ENCODE measurements at places on chromosomes 5 and 9. TPM values are rescaled to one million over a fixed set of nuclear protein-coding genes. Genes with fewer than 3 reads are reported as not detected.

The SPATA9 gene
- total RNA-seq, result 0.09 TPM

The PCDHGB7 gene
- 0.07 TPM for total RNA-seq

The PCDHGA9 gene
- not detected for total RNA-seq

The TAF11L5 gene
- not detected for total RNA-seq

The ZNF454 gene
- not detected for total RNA-seq

The NSA2 gene
- 140 TPM for total RNA-seq

The MCC gene
- 0.25 TPM for total RNA-seq

The PCDHAC2 gene
- total RNA-seq, result 2.6 TPM

The BNC2 gene
- 5.1 TPM for total RNA-seq

The MSH3 gene
- 7.7 TPM for total RNA-seq

The FOXD4L4 gene
- total RNA-seq, result not detected

The COL5A1 gene
- 33.0 TPM for total RNA-seq

The C5orf52 gene
- not detected for total RNA-seq

The IL31RA gene
- 2.0 TPM for total RNA-seq

The ELOVL7 gene
- total RNA-seq, result 9.5 TPM

The PALM2AKAP2 gene
- total RNA-seq, result 0.55 TPM

The AGXT2 gene
- total RNA-seq, result not detected

The ZNF169 gene
- total RNA-seq, result 1.9 TPM

The SARDH gene
- total RNA-seq, result 0.09 TPM

The PKD2L2 gene
- 0.03 TPM for total RNA-seq

The SLCO6A1 gene
- not detected for total RNA-seq

The GARIN3 gene
- not detected for total RNA-seq

The LHX6 gene
- 0.24 TPM for total RNA-seq

The OCLN gene
- 11.9 TPM for total RNA-seq

The OR1N2 gene
- total RNA-seq, result not detected

The PCDHGC4 gene
- total RNA-seq, result not detected

The SPIN1 gene
- 43.2 TPM for total RNA-seq

The ARID3C gene
- 0.18 TPM for total RNA-seq

The STK32A gene
- total RNA-seq, result 0.22 TPM

The IFNA21 gene
- total RNA-seq, result not detected

The SPINK7 gene
- not detected for total RNA-seq

The ALG2 gene
- total RNA-seq, result 52.8 TPM

The GDF9 gene
- 0.21 TPM for total RNA-seq

The TAF11L10 gene
- not detected for total RNA-seq

The FOXE1 gene
- total RNA-seq, result 4.2 TPM

The CCDC192 gene
- not detected for total RNA-seq

The ATP10B gene
- not detected for total RNA-seq

The SLC23A1 gene
- 1.5 TPM for total RNA-seq

The CFAP90 gene
- 0.34 TPM for total RNA-seq

The HMGCS1 gene
- total RNA-seq, result 56.3 TPM

The CTXN3 gene
- not detected for total RNA-seq

The RHOBTB3 gene
- total RNA-seq, result 5.9 TPM

The CDH12 gene
- total RNA-seq, result not detected

The TSSK1B gene
- not detected for total RNA-seq

The PCDHGA4 gene
- 0.10 TPM for total RNA-seq

The CD14 gene
- 5.6 TPM for total RNA-seq

The TSLP gene
- total RNA-seq, result not detected

The HARS2 gene
- 38.1 TPM for total RNA-seq

The OTP gene
- 0.07 TPM for total RNA-seq

The GPRIN1 gene
- 9.3 TPM for total RNA-seq

The DMRT2 gene
- total RNA-seq, result not detected

The PTGES gene
- 92.3 TPM for total RNA-seq

The FSTL4 gene
- 4.0 TPM for total RNA-seq

The SLC2A6 gene
- 21.2 TPM for total RNA-seq

The DDX4 gene
- total RNA-seq, result 0.02 TPM

The CYSRT1 gene
- total RNA-seq, result 3.5 TPM

The ADRA1B gene
- 9.9 TPM for total RNA-seq

The EPB41L4A gene
- 1.3 TPM for total RNA-seq

The SRA1 gene
- total RNA-seq, result 37.6 TPM
